ENCODE measurements at places on chromosomes 2 and 18. TPM values are rescaled to one million over a fixed set of nuclear protein-coding genes. Genes with fewer than 3 reads are reported as not detected.

- H3K36me3 ChIP-seq: peaks cover 65% of the 10 kb centered on the region
- H3K4me1 ChIP-seq: peaks cover 93% of the 10 kb centered on the region
- no peaks in the 10 kb centered on the region for H3K27me3 ChIP-seq
- H3K4me3 ChIP-seq: peak overlapping the region; percentile 75
These were observed 105.5 kb downstream of the BCL2 start for GRCh38 chr18:63213936-63214671.

- DNase-seq: no peak
- H3K4me1 ChIP-seq: peaks cover 10% of the 10 kb centered on the region
- no peak overlapping the region for H3K4me3 ChIP-seq
- no peak overlapping the region for H3K27ac ChIP-seq
- H3K36me3 ChIP-seq: peaks cover 9% of the 10 kb centered on the region
These were observed 9.0 kb upstream of the ATRAID start for GRCh38 chr2:27202854-27203253.

MYO1B gene
- 1.6 TPM for total RNA-seq

CGREF1 gene
- 1.1 TPM for total RNA-seq

DNA sequence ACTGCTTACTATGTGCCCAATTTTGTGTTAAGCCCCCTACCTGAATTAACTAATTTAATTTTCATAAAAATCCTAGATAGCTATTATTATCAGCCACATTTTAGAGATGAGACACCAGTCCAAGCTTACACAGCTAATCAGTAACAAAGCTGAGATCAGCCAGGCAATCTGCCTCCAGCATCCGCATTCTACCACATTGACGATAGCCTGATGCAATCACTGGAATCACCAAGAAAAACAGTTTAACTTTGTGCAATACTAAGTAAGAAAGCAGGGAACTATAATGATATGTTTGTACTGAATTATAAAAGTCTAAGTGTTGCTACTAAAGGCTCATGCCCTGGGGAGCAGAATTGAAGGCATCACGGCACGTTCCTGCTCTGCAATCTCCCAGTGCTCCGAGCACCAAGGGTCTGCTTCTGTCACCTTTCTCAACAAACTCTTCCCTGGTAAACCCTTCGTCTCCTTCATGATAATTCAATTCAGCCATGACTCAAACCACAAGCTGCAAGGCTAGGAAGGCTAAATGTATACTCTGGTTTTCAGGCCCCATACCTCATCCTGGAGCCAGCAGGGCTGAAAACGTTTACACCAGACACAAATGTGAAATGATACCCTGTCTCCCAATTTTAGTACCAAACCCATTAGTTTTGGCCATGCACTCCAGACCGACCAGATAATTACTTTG, 19.4 kb downstream of the KANSL3 start:
- no peak overlapping the region for H3K4me3 ChIP-seq
- peaks cover 45% of the 10 kb centered on the region for H3K4me1 ChIP-seq
- peaks cover 51% of the 10 kb centered on the region for H3K36me3 ChIP-seq
- DNase-seq: no peak
- H3K27me3 ChIP-seq: no peaks in the 10 kb centered on the region
- H3K27ac ChIP-seq: peak overlapping the region; percentile 58

DNA sequence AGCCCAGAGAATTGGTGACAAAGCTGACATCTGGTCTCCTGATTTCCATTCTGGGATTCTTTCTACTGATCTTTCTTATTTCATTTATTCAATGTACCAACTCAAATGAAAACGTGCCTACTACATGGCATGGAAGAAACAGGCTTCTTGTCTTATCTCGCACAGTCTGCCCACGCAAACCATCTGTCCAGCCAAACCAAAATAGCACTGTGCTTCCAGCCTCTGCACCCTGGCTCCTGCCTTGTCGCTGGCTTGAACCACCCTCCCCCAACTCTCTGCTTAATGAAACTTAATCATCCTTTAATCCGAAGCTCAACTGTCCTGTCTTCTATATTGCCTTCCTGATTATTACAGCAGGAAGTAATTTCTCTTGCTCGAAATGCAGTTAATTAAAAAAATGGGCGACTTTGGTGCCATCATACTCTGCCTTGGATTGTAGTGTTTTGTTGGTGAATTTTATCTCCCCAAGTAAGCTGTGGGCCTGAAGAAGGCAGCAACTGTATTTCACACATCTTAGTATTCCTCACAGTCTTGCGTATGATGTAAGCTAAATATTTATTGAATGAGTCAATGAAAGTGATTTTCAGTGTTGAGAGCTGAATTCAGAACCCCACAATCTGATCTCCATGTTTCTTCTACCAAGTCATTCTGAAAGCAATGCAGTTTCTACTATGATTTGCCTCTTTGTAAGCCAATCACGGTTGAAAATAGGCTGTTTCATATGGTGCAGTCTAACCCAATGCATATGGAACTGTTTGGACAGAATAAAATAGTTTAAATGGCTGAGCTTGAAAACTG, 190.8 kb downstream of the TMEM247 start:
- H3K27me3 ChIP-seq: peaks cover 28% of the 10 kb centered on the region
- H3K36me3 ChIP-seq: no peaks in the 10 kb centered on the region
- no peaks in the 10 kb centered on the region for H3K4me1 ChIP-seq
- H3K27ac ChIP-seq: no peak overlapping the region
- DNase-seq: no peak
- no peak overlapping the region for H3K4me3 ChIP-seq

GRCh38 chr2:238159071-238159539, 335 bp downstream of the ERFE start:
- peak overlapping the region; percentile 39 for H3K4me3 ChIP-seq
- H3K27me3 ChIP-seq: peaks cover 45% of the 10 kb centered on the region
- H3K27ac ChIP-seq: no peak overlapping the region
- DNase-seq: no peak

SERPINB3 gene
- not detected for total RNA-seq

DNA sequence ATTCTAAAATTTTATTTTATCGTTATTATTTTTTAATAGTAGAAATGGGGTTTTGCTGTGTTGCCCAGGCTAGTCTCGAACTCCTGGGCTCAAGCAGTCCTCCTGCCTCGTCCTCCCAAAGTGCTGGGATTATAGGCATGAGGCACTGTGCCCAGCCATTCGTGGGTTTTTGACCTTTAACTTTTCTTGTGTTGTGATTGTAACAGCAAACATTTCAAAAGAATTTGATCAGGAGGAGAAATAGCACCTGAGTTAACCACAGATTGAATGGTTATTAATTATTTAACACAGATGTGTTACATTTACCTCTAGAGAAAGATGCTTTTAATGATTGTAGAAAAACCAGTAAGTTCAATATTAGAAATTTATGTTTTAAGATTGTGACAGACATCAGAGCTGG, 132.0 kb downstream of the HAUS1 start:
- no peak overlapping the region for H3K4me3 ChIP-seq
- peaks cover 23% of the 10 kb centered on the region for H3K36me3 ChIP-seq
- H3K27ac ChIP-seq: no peak overlapping the region
- no peak for DNase-seq
- peaks cover 9% of the 10 kb centered on the region for H3K4me1 ChIP-seq

DNA sequence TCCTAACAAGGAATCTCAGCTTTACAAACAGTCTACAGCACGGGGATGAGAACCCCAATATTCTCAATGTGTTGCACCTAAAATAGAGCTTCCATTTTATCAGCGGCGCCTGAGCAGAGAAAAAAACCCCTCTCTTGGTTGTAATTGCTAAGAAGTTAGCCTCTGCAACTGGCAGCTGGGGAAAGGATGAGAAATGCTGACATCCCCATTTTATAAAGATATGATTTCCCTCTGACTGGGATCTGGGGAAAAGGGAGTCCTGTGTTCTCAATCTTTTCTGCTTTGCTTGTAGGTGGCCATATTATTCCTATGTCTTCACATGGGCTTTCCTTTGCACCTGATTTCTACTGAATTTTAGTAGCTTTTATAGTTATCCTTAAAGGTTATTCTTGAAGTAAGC, 981.4 kb upstream of the DDX18 start:
- no peak for DNase-seq
- H3K27ac ChIP-seq: no peak overlapping the region
- H3K27me3 ChIP-seq: no peaks in the 10 kb centered on the region
- no peak overlapping the region for H3K4me3 ChIP-seq
- H3K36me3 ChIP-seq: no peaks in the 10 kb centered on the region

GRCh38 chr18:48656582-48656981, 117.8 kb downstream of the CTIF start:
- H3K4me3 ChIP-seq: no peak overlapping the region
- H3K36me3 ChIP-seq: no peaks in the 10 kb centered on the region
- no peak for DNase-seq
- H3K4me1 ChIP-seq: no peaks in the 10 kb centered on the region
- H3K27me3 ChIP-seq: peaks cover 7% of the 10 kb centered on the region
- no peak overlapping the region for H3K27ac ChIP-seq

- no peak for DNase-seq
- H3K4me1 ChIP-seq: peaks cover 3% of the 10 kb centered on the region
- H3K4me3 ChIP-seq: no peak overlapping the region
- H3K36me3 ChIP-seq: no peaks in the 10 kb centered on the region
These were observed 19.0 kb upstream of the PTMA start for GRCh38 chr2:231689124-231689893.

Measured in activated CD8-positive, alpha-beta memory T cell treated with anti-CD3 and anti-CD28 coated beads, Interleukin-2, amount 10 ng/mL, durations not matched to agents 7 days and 5 days (primary cell).